ENCODE measurements at places on chromosomes 6 and 20. TPM values are rescaled to one million over a fixed set of nuclear protein-coding genes. Genes with fewer than 3 reads are reported as not detected.

DNA sequence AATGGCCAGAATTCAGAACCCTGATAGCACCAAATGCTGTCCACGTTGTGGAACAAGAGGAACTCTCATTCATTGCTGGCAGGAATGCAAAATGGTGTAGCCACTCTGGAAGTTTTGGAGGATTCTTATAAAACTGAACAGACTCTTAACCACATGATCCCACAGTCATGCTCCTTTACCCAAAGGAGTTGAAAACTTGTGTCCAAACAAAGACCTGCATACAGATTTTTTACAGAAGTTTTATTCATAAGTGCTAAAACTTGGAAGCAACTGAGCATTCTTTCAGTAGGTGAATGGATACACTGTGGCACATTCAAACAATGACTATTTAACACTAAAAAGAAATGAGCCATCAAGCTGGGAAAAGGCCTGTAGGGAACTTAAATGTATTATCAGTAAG lies 32.5 kb downstream of the PREP start:
- no peaks in the 10 kb centered on the region for H3K27me3 ChIP-seq
- H3K27ac ChIP-seq, result no peak overlapping the region
- H3K4me3 ChIP-seq, result no peak overlapping the region
- no peaks in the 10 kb centered on the region for H3K4me1 ChIP-seq
- DNase-seq, result no peak
- no peaks in the 10 kb centered on the region for H3K36me3 ChIP-seq

DNA sequence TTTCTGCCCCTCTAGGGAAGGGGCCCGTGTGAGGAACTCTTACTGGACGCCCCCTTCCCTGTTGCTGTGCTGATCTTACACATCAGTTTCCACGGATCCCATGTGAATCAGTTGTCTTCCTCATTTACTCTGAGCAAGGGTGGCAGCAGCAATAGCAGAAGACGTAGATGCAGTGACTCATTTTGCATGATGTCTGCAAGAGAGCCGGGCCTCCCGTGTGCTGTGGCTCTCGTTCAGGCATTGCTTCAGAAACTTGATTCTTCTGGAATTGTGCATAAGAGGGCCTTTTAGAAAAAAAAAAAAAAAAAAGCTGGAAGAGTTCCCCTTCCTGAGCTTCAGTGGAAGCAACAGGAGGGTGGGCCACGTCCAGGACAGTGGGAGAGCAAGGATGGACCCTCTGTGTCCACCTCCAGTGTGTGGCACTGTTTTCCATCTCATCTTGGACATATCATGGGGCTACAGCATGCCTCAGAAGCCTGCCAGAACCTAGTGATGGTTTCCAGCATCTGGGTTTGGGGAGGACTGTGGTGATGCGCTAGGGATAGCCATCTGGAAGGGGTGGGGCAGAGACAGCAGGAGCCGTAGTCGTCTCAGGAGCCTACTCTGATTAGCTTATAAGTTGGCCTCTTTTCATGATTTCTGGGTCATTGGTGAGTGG lies 62.1 kb downstream of the FOXO3 start:
- H3K27ac ChIP-seq, result no peak overlapping the region
- no peaks in the 10 kb centered on the region for H3K36me3 ChIP-seq
- no peak for DNase-seq
- H3K4me3 ChIP-seq, result no peak overlapping the region

DNA sequence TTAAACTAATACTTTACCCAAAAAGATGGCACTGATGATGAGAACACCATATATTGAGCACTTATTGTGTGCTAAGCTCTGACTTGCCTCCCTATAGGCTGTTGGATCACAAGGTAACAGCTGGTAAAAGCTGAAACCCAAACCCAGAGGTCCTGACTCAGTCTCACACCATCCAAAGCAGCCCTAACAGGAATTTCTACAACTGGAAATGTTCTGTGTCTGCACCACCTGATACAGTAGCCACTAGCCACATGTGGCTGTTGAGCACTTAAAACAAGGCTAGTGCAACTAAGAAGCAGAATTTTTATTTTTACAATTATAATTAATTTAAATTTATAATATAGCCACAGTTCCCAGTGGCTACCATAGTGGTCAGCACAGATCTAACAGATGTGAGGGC lies 15.6 kb upstream of the MATN4 start:
- no peak overlapping the region for H3K4me3 ChIP-seq
- H3K27ac ChIP-seq, result no peak overlapping the region
- H3K4me1 ChIP-seq, result peaks cover 34% of the 10 kb centered on the region
- no peaks in the 10 kb centered on the region for H3K27me3 ChIP-seq
- no peaks in the 10 kb centered on the region for H3K36me3 ChIP-seq

DNA sequence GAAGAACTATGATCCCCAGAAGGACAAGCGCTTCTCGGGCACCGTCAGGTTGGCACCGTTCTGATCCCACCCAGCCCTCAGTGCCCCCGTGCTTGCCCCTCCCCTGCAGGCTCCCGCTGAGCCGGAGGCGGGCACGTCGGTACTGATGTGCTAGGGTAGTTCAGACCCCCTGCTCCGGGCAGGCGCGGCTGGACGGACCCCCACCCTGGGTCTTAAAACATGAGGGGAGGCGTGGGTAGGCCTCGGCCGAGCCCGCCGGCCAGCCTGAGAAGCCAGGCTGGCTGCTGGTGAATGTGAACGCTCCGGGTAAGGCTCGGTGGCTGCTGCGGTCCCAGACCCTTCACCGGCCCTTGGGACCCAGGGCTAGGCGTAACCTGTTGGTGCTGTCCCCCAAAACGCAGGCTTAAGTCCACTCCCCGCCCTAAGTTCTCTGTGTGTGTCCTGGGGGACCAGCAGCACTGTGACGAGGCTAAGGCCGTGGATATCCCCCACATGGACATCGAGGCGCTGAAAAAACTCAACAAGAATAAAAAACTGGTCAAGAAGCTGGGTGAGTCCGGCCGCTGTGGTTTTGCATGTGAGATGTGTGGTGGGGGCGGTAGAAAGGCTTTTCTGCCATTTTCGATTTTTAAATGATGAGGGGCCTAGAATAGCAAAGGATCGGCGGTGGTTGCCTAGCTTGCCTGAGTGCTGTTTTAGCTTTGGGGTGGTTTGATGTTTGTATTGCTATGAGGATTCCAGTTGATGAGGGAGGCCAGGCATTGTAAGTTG lies 964 bp downstream of the RPL10A start:
- H3K4me1 ChIP-seq, result peaks cover 34% of the 10 kb centered on the region
- peak overlapping the region; percentile 89 for H3K4me3 ChIP-seq
- H3K36me3 ChIP-seq, result peaks cover 2% of the 10 kb centered on the region
- H3K27ac ChIP-seq, result peak overlapping the region; percentile 92

DNA sequence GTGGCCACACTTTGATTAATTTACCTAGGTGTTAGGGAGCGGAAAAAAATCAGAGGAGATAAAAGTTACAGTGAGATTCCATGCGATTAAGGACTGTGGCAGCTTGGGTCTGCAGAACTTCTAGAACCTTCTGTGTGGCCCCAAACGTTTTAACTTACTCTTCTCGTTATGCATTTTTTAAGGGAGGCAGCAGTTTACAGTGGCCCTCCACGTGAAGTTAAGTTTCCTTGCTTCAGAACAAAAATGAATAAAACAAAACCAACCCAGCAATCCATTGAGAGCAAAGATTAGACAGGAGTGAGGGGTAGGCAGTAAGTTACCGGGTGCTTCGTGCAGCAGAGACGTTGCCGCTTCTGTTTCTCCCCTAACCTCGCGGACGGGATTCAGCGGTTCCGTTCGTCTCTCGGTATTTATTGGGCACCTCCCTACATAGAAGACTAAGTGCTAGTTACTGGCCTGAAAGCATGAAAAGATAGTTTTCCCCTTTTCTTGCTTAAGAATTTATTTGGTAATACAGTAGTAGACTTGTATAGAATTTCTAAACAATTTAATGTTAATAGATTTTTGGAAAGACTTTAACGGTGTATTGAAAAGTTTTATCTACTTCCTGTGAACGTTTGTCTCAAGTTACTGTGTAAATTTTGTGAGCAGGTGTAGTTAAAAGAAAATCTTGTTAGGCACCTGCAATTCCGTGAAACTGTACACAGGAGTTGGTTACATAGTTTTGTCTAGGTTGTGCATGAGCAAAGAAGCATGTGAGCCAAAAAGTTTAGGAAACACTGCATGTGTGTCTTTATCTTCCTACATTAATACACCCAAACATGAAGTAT lies 1.1 kb downstream of the BAG2 start:
- H3K4me3 ChIP-seq, result peak overlapping the region; percentile 79
- DNase-seq, result peak; percentile 50
- H3K36me3 ChIP-seq, result no peaks in the 10 kb centered on the region
- no peaks in the 10 kb centered on the region for H3K27me3 ChIP-seq
- peaks cover 18% of the 10 kb centered on the region for H3K4me1 ChIP-seq
- peak overlapping the region; percentile 51 for H3K27ac ChIP-seq

DNA sequence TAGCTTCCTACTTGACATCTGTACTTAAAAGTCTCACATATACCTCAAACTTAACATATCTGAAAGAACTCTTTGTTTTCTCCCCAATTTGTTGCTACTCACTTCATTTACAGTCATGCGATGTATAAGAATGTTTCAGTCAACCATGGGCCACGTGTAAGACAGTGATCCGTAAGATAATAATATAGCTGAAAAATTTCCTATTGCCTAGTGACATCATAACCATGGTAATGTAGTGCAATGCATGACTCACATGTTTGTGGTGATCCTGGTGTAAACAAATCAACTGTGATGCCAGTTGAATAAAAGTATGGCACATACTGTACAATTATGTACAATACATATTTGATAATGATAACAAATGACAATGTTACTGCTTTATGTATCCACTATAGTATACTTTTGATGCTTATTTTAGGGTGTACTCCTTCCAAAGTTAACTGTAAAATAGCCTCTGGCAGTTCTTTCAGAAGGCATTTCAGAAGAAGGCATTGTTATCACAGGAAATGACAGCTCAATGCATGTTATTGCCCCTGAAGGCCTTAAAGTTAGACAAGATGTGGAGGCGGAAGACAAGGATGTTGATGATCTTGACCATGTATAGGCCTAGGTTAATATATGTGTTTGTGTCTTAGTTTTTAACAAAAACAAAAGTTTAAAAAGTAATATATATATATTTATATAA lies 579.0 kb downstream of the EPHA7 start:
- no peaks in the 10 kb centered on the region for H3K4me1 ChIP-seq
- H3K36me3 ChIP-seq, result no peaks in the 10 kb centered on the region
- H3K4me3 ChIP-seq, result no peak overlapping the region
- no peaks in the 10 kb centered on the region for H3K27me3 ChIP-seq

GRCh38 chr20:52342913-52343312 lies 151.3 kb upstream of the ZFP64 start:
- no peaks in the 10 kb centered on the region for H3K4me1 ChIP-seq
- H3K4me3 ChIP-seq, result no peak overlapping the region
- H3K36me3 ChIP-seq, result no peaks in the 10 kb centered on the region
- no peak for DNase-seq
- H3K27me3 ChIP-seq, result no peaks in the 10 kb centered on the region

GRCh38 chr6:13113981-13114593 lies 214.2 kb downstream of the TBC1D7 start:
- DNase-seq, result no peak
- H3K27me3 ChIP-seq, result no peaks in the 10 kb centered on the region
- H3K36me3 ChIP-seq, result no peaks in the 10 kb centered on the region
- no peaks in the 10 kb centered on the region for H3K4me1 ChIP-seq
- H3K27ac ChIP-seq, result no peak overlapping the region

- no peaks in the 10 kb centered on the region for H3K4me1 ChIP-seq
- no peak for DNase-seq
Measured at GRCh38 chr6:12343440-12344162, 53.4 kb downstream of the EDN1 start.

DNA sequence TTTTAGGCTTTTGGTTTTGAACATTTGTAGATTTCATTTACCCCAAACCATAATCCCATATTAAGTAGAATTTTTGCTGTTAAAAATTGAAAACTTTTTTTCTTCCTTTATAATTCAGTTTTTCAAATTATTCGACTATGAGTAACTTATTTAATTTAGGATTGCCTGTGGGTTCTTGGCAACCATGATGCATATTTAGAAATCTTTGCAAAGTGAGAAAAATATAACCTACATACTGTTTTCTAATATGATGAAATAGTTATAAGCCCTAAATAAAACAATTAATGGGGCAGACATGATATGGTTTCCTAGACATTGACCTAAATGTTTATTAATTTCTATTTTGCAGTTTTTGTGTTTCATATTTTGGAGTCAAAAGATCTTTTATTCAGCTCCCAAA lies 23.6 kb downstream of the NEDD9 start:
- peaks cover 64% of the 10 kb centered on the region for H3K36me3 ChIP-seq
- no peak for DNase-seq
- H3K4me1 ChIP-seq, result peaks cover 12% of the 10 kb centered on the region
- H3K27me3 ChIP-seq, result no peaks in the 10 kb centered on the region

DNA sequence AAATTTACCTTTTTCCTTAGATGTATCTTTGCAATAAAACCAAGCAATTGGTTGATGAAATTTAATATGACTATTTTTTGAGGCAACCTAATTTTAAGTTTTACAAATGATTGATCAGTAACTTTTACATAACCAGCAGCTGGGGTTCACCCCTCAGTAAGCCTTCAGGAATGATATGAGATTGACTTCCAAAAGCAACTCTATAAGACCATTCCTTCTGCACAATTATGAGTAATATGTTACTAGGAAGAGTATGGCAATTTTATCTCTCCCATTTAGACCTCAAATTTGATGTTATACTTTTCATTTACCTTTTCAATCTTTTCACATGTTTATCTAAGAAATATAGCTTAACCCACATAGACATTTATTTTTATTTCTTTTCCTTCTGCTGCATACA lies 1546.3 kb downstream of the HACE1 start:
- no peaks in the 10 kb centered on the region for H3K36me3 ChIP-seq
- H3K27ac ChIP-seq, result no peak overlapping the region
- no peaks in the 10 kb centered on the region for H3K4me1 ChIP-seq
- no peaks in the 10 kb centered on the region for H3K27me3 ChIP-seq
- DNase-seq, result no peak

DNA sequence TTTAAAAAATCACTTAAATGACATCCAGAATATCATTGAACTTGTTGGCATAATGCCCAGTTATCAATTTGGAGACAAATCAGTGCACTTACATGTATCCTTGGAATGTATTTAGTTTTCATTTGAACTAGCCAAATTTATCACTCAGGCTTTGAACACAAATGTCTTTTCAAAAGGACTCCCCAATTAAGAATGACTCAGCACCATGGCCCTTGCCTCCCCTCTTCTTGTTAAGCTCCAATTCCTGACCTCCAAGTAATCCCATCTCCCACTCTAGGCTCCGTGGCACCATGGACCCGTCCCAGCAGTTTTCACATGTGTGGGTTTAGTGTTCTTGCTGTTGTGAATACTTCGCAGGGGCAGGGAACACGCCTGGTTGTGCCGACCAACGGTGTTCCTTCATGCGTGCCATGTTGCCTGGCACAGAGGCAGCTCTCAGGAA lies 2.7 kb downstream of the AKAP12 start:
- no peak overlapping the region for H3K4me3 ChIP-seq
- H3K36me3 ChIP-seq, result no peaks in the 10 kb centered on the region
- H3K27me3 ChIP-seq, result peaks cover 22% of the 10 kb centered on the region
- H3K4me1 ChIP-seq, result peaks cover 20% of the 10 kb centered on the region
- DNase-seq, result no peak
- H3K27ac ChIP-seq, result no peak overlapping the region

EPHA7 gene
- total RNA-seq, result not detected

C6orf136 gene
- total RNA-seq, result 37.2 TPM

PAK5 gene
- total RNA-seq, result not detected

INSM1 gene
- not detected for total RNA-seq

HSPA1L gene
- 2.4 TPM for total RNA-seq

MUCL3 gene
- not detected for total RNA-seq

YTHDF1 gene
- total RNA-seq, result 40.2 TPM

Measured in B cell (primary cell).